ENCODE measurements at places on chromosomes 11 and 22.

DNA sequence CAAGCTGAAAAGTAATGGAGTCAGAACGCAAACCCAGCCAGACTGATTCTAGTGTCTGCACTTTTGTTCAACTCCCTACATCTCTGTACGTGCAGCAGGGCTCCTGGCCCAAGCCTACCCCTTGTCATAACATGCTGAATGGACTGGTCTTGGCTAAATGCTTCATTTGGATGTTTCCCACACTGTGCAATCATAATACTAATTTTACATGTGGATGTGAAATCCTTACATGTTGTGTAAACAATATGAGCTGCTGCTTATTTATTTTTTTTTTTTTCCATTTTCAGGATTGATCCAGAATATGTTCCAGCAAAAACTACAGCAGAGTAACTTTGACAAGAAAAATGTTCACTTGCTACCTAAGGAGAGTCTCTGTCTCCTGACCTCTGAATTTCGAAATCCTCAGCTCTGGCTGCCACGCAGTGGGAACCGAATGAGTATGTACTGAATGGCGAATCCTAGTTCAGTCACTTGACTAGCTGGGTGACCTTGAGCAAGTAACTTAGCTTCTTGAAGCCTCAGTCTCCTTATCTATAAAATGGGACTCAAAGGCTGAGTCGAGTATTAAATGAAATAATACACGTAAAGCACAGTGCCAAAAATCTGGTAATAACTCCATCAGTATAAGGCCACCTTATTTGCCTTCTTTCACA is 133.4 kb downstream of the EHF start:
- DNase-seq = no peak

GRCh38 chr22:23012081-23012622 is 58.2 kb upstream of the GNAZ start:
- no peak for DNase-seq

- no peak for DNase-seq
These were observed 644 bp downstream of the TMEM134 start for GRCh38 chr11:67468456-67468758.

DNA sequence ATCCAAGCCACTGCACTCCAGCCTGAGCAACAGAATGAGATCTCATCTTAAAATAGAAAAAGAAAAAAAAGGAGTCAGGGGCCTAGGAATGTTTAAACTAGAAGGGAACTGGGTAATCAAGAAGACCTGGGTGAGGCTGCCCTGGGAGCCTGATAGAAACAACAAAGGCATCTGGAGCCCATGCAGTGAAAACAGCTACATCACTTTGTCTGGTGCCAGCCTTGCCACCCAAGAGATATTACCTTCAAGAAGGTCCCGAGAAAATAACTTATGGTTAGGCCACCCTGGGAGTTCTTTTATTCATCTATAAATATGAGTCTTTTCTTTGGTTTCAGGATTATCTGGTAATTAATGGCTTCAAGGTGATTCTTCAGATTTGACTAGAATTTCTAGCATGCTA is 412.1 kb downstream of the METTL15 start:
- no peak for DNase-seq

DNA sequence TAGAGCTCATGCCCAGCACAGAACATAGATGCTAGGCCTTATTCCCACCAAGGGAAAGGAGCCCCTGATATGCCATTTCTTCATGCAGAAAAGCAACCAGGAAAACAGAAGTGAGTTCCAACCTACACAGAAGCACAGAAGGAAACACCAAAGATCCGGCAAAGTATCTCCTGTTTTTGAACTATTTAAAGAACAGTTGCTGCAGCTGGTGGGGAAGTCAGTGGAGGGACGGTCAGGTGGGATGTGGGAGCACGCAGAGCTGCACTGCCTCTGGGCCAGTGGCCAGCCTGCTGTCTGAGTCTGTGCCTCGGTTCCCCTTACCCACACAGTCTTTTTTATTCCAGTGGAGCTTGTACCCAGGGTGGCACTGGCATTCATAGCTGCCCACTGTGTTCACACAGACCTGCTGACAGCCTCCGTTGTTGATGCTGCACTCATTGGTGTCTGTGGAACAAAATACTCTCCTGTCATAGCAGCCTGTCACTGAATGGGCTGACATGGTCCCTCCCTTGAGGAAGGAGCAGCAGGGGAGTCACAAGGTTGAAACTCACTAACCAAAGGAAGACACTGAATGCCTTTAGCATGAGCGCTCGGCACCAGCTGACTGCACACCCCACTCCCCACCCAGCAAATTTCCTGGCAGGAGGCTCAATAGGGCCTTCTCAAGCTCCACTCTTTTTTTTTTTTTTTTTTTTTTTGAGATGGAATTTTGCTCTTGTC is 37.9 kb downstream of the SCUBE2 start:
- no peak for DNase-seq

DNA sequence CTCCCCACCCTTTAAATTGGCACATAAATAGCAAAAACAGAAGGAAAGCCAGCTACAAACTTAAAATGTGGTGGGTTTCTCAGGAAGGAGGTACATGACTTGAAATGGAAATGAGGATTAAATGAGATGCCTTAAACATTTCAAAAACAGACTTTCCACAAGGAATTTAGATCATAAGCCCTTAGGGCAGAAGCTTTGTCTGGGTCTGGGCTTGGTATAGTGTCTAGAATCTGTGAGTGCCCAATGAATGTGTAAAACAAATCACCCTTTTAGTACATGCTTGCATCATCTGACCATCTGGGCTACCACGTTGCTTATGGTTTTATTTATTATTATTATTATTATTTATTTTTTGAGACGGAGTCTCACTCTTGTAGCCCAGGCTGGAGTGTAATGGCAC is 37.1 kb upstream of the CREB3L1 start:
- no peak for DNase-seq

- no peak for DNase-seq
These were observed 175.7 kb upstream of the API5 start for GRCh38 chr11:43135966-43136534.

GRCh38 chr11:62552485-62553079 is 6.0 kb upstream of the AHNAK start:
- no peak for DNase-seq

DNA sequence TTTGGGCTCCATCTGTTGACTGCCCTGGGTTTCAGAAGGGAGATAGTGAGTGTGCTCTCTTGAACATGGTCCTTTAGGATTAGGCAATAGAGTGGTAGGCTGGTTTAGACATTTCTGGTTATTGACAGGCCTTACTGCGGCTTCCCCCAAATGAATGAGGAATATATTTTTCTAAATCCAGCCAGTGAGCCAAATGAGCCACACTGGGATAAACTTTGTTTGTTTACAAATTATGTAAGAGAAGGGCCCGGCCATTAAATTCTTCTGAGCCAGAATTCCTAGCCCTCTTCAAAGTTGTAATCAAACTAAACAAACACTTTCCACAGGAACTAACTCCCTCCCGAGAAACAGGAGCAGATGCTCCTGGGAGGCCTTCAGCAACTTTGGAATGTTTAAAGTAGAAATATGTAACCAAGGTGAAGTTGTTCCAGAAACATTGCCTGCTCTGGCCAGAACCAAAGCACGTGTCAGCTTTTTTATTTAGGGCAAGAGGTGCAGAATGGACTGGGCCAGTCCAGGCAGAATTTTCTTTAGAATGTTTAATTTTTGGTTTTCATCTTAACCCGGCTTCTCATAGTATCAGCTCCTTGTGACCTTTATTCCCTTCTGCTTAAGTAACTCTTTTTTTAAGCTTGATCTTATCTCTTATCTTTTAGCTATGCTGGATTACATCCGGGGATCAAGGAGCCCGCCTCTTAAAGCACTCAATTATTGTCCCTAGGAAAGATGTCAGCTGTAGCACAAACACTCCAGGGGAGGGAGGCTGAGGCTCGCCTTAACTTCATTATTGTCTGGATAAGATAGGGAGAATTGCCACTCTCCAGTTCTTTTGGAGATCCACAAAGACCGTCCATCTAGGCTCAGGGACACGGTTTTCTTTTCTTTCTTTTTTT is 28.7 kb downstream of the ZNRF3 start:
- DNase-seq = no peak

- no peak for DNase-seq
These were observed 70.6 kb upstream of the ATXN10 start for GRCh38 chr22:45600790-45601730.

GRCh38 chr11:34174412-34175041 is 69.1 kb downstream of the NAT10 start:
- DNase-seq = no peak

DNA sequence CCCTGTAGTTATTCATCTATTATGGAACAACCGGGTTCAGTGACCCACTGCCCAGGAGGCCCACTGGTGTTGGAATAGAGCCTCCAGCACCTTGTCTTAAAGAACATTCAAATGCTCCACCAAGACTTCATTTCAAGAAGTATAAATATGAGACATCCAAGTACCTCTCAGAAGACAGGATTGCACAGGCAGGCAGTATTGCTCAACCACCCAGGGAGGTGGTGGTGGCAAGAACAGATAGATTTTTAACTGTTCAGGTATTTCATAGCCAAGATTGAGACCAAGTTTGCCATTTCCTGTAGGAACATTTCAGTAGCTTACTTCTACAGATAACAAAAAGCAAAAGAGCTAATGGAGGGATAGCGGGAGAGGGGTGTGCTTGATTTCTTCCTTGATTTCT is 78.7 kb downstream of the COMMD9 start:
- no peak for DNase-seq

- peak; percentile 29 for DNase-seq
These were observed 205.1 kb downstream of the NXPE2 start for GRCh38 chr11:114883472-114883871.

- no peak for DNase-seq
These were observed 38.8 kb downstream of the RASSF10 start for GRCh38 chr11:13047884-13048283.

- no peak for DNase-seq
These were observed at the start of gene FAM83F for GRCh38 chr22:39994566-39995392. Gene FAM83F (plus strand): TSS chr22:39994954. CDS start chr22:39995043, 89 bp downstream.

DNA sequence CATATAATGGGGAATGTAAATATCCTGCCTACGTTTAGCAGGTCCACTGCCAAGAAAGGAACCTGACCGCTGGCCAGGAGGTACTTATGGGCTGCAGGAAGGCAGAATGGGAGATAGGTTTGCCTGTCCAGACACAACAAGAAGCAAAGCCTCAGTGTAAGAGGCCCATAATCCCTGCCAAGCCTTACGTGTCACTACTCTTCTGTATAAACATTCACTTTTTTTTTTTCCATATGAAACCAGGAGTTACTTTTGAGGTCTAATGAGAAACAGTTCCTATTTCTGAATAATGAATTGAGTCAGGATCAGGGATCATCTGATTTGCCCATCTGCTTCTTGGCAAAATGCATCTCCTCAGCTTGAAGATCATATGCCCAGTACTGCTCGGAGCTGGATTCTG is 230.2 kb downstream of the NTM start:
- no peak for DNase-seq

DNA sequence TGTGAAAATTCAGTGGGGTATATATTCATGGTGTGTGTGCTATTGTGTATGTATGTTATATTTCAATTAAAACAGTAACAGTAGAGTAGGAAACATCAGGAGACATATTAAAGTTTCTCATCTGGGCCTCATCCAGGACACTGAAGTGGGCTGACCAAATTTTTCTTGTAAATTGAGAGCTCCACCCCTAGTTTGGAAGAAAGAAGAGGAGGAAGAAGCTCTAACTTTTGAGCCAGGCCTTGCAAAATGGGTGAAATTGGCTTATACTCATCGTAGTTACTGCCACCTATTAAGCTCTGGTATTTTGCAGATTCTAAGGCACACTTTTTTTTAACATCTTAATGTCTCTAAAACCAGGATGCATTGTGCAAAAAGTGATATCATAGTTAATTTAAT is 33.7 kb downstream of the TSPAN18 start:
- no peak for DNase-seq

- no peak for DNase-seq
These were observed 20.1 kb downstream of the ZBTB16 start for GRCh38 chr11:114079511-114080065.

- no peak for DNase-seq
These were observed 7.0 kb downstream of the CCND1 start for GRCh38 chr11:69647761-69648497.

DNA sequence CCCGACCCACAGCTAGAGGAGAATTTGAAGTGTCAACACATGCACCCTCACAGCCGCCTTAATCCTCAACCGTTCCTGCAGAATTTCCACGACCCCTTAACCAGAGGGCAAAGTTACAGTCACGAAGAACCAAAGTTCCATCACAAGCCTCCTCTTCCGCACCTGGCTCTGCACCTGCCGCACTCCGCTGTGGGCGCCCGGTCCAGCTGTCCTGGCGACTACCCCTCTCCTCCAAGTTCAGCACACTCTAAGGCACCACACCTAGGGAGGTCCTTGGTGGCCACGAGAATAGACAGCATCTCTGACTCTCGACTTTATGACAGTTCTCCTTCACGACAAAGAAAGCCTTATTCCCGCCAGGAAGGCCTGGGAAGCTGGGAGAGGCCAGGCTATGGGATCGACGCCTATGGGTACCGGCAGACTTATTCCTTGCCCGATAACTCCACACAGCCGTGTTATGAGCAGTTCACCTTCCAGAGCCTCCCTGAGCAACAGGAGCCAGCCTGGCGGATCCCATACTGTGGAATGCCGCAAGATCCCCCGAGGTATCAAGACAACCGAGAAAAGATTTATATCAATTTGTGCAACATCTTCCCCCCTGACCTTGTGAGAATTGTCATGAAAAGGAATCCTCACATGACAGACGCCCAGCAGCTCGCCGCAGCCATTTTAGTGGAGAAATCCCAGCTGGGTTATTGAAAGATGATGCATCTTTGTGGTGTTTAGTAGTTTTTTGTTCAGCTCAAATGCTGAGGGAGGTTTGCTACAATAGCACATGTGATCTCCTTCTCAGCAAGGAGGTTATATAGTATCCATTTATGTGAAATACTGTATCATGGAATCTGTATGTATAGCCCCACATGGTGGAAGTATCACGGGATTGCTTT is 72.1 kb downstream of the ZC3H12C start:
- no peak for DNase-seq

DNA sequence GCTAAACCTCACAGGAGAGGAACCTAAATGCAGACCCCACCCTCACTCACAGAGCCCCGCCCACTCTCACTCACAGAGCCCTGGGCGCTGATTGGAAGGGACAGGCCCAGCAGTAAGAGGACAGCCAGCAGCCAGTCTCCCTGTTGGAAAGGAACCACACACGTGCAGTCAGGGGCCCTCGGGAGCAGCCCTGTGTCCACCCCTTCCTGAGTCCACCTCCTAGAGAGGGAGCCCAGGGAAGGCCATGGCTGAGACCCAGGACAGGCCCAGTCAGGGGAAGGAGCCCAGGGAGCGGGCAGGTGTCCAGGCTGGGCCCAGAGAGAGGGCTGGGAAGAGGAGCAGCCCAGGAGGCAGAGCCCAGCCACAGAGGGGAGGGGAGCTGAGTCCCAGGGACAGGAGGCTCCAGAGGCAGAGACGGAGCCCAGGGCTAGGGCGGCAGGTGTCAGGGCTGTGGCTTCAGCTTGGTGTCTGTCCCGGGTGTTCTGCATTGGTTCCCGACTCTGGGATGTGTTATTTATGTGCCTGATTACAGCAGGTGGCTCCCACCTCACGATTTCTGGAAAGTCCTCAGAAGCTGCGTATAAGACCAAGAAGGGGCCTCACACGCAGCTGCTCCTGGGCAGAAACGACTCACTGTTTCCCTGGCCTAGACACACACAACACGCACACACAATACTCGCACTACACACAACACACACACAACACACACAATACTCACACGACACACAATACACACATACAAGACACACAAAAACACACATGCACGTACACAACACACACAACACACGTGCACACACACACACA is 9.0 kb upstream of the APOBEC3H start:
- DNase-seq = no peak

Measured in cerebellar nuclear complex (tissue), 1 donor.